ENCODE measurements at places on chromosomes 3 and 15. TPM values are rescaled to one million over a fixed set of nuclear protein-coding genes. Genes with fewer than 3 reads are reported as not detected.
A peak's percentile ranks its signal among the peaks of the same experiment; 100 is the strongest.

ROBO2 gene
- not detected for total RNA-seq

RLBP1 gene
- total RNA-seq = not detected

POTEB2 gene
- not detected for total RNA-seq

SLC9C1 gene
- not detected for total RNA-seq

CCR8 gene
- 7.6 TPM for total RNA-seq

GPR171 gene
- 204 TPM for total RNA-seq

BDH1 gene
- total RNA-seq = 54.2 TPM

DNA sequence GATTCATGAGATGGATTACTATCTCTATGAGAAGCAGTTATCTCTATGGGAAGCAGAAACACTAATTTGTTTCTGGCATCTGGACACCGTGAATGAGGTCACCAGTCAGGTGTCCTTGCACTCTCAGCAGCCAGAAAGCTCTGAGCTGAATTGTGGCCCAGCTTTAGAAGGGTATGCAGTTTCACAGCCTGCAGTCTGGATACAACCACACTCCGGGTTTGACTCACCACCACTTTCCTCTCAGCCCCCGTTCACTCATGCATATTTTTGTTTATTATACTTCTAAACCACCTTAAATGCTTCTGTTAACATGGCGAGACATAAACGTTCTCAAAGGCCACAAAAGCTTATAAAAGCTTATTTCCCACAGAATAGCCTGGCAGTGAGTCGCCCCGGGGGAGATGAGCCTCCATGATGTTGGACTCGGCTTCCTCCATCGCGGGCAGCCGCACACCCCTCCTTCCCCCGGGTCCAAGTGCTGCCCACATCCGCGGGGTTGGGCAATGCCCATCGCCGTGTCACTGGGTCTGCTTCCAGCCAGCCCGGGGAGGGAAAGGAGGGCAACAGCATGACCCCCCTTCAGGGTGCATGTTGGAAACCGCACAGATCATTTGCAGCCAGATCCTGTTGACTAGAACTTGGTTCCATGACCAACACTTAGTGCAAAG is 16.8 kb upstream of the SLC41A3 start:
- no peak for DNase-seq

DNA sequence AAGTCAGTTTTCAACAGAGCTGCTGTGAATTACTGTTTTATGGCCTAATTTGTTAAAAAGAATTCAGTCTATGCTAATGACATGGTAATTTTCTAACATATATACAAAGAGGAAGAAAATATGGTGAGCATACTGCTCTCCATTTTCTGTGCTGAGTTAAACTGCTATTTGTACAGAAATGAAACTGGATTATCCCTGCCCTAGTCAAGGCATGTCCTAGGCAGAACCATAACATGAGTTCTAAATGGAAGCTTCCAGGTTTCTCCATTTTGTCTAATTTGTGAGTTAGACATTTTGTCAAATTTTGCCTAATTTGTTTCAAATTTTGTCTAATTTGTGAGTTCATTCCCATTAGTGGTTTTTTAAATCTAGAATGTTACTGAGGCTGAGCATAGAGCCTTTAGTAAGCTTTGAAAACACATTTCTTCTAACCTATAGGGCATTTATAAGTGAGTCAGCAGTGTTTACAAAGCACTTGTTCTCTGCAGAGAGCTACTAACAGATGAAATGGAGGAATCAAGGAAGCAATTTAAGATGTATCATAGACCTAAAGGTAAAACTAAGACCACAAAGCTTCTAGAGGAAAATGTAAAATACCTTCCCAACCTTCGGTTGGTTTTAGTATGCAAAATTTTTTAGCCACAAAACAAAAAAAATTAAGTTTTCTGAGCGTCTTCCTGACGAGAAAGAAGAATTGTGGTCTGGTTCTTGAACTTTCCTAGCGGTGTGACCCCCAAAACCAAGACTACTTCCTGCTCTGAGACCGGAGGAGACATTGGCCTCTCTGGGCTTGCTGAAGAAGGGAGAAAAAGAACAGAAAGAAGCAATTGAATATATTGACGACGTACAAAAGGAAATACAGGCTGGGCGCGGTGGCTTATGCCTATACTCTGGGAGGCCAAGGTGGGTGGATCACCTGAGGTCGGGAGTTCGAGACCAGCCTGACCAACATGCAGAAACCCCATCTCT is 9.8 kb downstream of the P2RY14 start:
- peak; percentile 61 for DNase-seq

GRCh38 chr3:141389703-141390102 is 21.4 kb downstream of the ZBTB38 start:
- no peak for DNase-seq

- peak; percentile 70 for DNase-seq
Measured at GRCh38 chr15:63601026-63601703, 4.0 kb downstream of the FBXL22 start.

DNA sequence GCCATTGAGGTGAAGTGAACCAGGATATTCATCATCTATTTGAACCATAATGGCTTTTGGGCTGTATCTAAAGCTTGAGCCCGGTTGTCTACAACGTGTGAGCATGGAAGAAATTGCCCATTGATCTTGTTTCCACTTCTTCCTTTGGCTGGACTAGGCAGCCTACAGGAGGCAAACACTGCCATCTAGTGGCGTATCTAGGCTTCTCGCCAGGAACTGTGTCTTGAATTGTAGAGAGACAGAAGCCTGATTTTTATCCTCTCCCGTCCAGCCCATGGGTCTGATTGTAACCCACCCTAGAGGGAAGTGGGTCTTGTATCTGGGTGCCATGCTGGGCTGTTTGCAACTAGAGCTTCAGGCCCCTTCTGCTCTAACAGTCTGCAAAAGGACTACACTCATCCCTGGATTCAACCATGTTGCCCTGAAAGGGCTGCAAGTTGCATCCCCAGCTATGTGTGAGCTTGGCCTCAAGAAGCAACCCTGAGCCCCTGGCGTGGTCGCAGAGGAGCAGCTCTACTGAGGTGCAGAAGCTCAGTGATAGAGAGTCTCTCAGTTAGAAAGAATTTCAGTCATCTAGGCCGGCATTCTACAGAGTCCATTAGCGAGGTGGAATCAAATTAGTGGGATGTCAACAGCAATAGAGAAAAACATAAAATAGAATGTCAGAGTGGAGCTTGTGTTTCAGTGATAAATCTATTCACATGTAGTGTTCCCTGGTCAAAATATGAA is 170.2 kb upstream of the UMPS start:
- DNase-seq = peak; percentile 60
